Stimulated activated CD8-positive, alpha-beta memory T cell treated with anti-CD3 and anti-CD28 coated beads, Interleukin-4, amount 100 ng/mL, for 1 hour (primary cell): ENCODE measurements at places on chromosomes 7 and 10.

DNA sequence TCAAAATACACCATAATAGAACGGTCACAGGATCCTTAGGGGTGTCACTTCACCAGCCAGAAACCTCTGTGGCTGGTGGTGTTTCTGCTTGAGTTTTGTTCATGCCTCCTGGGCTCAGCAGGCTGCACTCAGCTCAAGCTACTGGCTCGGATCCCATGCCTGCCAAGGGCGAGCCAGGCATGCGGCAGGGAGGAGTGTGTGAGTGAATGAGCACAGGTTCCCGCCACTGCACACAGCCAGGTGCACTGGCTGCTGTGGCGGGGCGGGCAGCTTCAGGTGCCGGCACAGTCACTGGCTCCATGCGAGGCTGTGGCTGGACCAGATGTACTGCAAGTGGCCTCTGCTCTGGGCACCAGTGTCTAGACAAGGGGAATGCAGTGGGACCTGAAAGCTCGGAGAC is 29.5 kb downstream of the CLDN12 start:
- no peak for DNase-seq

DNA sequence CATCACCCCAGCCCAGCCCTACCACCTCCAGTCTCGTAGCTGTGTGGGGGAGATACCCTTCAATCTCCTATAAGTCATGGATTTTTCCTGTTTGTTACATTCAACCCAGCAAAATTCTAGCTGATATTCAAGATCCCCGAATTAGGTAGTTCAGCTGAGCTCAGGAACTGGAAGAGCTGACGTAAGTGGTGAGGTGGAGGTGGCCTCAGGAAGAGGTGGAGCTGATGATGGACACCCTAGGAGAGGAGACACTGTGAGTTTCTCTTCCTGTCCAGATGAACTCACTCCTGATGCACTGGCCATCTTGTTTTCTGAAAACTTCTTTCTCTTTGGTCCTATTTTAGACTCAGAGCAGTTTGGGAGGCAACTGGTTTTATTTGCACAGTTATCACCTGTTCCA is 90.5 kb upstream of the PITRM1 start:
- no peak for DNase-seq

GRCh38 chr7:20299647-20300312 is 30.9 kb upstream of the ITGB8 start:
- no peak for DNase-seq

- no peak for DNase-seq
These were observed 11.2 kb downstream of the SLC13A4 start for GRCh38 chr7:135716677-135717238.

- DNase-seq, result no peak
These were observed 69.0 kb upstream of the SAMD8 start for GRCh38 chr10:75042292-75042974.

GRCh38 chr10:52335665-52336064 is 21.6 kb downstream of the DKK1 start:
- no peak for DNase-seq

DNA sequence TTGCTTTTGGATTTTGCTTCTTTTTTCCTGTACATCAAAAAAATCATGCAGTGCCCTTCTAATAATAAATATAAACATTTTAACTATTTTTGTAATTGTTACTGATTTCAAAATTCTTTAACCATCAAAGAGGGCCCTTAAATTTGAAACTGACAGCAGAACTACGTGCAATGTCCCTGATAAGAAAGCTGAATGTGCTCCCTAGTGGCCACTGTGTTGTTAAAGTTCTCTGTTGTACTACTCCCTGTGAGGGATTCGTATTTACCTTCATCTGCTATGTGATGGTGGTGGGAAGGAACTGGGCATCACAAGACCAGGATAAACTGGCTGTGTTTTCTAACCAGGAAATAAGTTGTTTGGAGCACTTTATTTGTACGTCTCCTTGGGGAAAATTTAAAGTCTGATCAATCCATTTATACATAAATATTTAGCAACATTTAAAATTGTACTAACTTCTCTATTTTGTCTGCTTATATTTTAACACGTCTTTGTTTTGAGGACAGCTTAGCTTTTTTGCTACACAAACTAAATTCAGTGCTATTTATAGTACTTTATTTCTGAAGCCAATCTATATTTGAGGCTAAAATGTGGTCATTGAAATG is 322.4 kb downstream of the HGF start:
- DNase-seq, result no peak

DNA sequence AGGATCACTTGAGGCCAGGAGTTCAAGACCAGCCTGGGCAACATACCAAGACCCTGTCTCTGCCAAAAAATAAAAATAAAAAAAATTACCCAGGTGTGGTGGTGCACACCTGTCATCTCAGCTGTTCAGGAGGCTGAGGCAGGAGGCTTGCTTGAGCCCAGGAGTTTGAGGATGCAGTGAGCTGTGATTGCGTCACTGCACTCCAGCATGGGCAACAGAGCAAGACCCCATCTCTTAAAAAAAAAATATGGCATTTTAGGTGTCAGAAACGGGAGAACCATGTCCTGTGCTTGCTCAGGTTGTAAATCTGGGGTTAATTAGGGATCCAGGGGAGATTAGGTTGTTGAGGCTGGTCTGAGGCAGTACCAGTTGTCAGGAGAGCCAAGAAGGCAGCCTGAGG is 64.9 kb downstream of the GTF2IRD1 start:
- DNase-seq, result no peak

- DNase-seq, result no peak
These were observed 91.7 kb downstream of the ELFN1 start for GRCh38 chr7:1761774-1762173.

- no peak for DNase-seq
These were observed 13.0 kb downstream of the CD36 start for GRCh38 chr7:80651471-80651870.

DNA sequence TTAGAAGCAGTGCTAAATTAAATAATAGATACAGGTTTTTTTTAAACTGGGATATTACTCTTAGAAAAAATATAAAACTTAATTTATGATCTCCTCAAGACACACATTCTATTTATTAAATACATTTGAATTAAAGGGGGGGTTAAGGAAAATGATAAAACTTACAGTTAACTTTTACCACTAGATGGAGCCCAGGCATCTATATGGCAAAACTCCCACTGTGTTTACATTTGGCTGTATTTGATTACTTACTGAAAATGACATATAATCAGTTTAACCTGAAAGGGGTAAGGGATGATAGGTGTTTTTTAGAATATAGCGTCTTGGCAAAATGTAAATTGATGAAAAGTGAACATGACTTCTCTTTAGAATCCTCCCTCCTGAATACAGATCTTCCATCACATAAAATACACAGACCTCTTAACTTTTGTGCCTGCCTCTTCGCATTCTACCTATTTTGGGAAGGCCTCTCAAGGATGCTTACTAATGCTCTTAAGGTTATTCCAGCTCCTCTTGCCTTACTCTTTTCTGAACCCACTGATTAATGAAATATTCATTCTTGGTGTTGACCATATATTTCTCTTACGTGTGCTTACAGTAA is 235.7 kb downstream of the AGMO start:
- no peak for DNase-seq

DNA sequence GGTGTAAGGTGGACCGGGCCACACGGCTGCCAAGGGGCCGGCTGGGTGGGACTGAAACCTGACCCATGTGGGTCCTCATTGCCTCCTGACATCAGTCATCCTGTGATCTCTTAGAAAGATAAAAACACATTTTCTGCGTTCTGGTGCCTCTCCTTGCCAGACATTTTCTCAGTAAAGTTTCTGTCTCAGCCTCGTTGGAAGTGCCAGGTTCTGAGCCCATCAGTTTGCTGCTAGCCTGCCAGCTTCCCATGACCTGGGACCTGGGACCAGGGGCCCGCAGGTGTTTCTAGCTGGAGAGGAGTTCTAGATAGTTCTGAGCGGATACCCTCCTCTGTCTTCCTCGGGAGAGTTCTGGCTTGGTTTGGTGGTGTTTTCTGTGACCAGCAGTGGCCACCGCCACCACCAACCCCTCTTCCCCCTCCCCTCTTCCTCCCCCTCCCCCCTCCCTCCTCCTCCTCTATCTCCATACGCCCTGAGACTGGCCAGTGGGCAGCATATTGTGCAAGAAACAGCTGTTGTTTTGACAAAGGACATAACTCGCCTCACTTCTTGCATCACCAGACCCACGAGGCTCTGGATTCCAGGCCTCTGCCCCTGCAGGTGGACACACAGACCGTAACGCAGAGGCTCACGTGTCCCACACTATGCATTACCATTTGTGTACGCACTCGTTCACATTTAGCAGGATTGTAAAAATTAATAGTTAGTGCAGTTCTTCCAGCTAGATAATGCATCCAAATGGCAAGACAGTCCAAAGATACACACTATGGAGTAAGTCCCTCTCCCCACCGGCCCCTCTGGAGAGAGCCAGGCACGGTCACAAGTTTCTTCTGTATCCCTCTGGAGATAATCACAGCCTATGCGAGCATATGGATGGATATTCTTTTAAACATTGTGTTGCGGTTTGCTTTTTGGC is 94.6 kb downstream of the CUX1 start:
- no peak for DNase-seq

DNA sequence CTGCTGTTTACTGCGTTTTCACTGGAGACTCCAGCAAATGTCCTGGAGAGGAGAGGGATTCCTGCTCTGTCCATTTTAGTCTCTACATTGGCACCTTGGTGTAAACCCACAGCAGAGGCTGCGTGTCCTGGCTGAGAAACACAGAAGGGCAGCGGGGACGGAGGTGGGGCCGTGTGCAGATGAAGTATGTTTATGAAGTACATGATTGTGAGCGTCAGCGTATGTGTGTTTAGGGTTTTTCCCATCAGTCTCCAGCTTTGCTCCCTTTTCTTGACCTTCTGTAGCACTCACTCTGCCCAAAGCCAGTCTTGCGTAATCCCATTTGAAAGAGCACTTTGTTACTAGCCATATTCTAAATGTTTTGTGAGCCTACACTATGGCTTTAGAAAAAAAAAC is 750.7 kb upstream of the SORCS1 start:
- no peak for DNase-seq

GRCh38 chr7:93968911-93969620 is 35.1 kb downstream of the BET1 start:
- no peak for DNase-seq

- DNase-seq, result no peak
These were observed 355.6 kb downstream of the ETV1 start for GRCh38 chr7:13633857-13634256.

DNA sequence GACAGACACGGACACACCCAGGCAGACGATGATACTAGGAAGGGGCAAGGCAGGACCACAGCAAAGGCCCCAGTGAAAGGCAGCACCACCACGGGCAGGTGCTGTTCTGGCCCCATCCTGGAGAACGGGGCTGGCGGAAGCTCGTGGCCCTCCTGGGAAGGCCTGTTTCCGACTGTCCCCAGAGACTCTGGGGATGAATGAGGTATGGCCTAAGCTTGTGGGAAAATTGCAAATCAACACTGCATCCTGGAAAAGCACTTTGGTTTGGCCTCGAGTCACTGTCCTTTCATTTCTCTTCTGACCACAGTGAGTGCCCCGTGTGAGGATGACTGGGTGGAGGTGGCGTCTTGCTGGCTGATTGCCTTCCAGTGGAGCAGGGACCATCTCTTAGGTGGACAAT is 81.6 kb upstream of the ANLN start:
- DNase-seq, result no peak

DNA sequence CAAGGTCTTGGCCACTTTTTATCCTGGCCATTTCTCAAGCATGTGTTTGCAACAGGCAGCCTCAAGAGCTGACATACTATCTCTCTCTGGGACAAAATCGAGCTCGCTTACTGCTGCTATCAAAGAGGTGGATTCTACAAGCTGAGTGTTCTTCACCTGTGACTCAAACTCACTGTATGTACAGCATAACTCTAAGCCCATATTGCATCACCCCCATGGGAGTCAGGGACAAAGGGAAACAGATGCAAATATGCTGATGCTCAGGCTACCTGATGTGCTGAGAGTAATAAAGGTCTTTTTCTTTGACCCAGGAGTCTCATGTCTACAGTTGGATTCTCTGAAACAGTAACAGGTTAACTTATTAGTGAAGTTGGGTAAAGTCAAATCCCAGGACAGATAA is 45.2 kb downstream of the PCLO start:
- no peak for DNase-seq

DNA sequence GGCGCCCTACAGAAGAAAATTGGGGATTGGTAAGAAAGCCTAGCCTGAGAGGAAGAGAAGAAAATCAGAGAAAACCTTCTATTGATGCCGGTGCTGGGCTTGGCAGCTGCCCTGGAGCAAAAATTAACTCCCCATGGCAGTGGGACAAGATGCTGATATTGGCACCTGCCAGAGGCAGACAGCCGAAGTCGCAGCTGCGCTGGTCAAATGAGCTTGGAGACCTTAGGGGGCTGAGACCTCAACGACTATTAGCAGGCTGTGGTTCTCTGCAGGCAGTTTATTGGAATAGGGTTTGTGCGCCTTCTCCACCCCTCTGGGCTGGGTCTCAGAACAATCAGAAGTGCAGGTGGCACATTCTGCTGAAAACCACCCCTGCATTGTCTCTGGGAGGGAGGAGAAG is 213.7 kb downstream of the GFRA1 start:
- no peak for DNase-seq

- no peak for DNase-seq
These were observed 115.2 kb downstream of the PDE1C start for GRCh38 chr7:31955021-31955420.

DNA sequence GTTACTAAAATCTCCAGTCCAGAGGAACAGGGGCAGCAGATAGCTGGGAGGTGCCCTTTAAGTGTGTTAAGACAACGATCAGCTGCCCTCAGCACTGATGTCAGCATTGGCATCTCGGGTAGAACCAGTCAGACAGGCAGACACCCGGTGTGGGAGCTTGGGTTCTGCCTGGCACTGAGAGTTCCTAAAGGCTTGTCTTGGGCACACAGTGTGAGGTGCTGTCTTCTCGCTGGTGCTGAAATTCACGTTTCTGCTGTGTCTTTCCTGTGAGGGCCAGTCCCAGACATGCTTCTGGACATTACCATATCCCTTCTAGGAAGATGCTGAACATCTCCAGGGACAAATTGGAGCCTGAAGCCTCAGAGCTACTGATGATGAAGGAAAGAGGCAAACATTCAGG is 156.2 kb downstream of the DNAJB6 start:
- DNase-seq, result no peak

DNA sequence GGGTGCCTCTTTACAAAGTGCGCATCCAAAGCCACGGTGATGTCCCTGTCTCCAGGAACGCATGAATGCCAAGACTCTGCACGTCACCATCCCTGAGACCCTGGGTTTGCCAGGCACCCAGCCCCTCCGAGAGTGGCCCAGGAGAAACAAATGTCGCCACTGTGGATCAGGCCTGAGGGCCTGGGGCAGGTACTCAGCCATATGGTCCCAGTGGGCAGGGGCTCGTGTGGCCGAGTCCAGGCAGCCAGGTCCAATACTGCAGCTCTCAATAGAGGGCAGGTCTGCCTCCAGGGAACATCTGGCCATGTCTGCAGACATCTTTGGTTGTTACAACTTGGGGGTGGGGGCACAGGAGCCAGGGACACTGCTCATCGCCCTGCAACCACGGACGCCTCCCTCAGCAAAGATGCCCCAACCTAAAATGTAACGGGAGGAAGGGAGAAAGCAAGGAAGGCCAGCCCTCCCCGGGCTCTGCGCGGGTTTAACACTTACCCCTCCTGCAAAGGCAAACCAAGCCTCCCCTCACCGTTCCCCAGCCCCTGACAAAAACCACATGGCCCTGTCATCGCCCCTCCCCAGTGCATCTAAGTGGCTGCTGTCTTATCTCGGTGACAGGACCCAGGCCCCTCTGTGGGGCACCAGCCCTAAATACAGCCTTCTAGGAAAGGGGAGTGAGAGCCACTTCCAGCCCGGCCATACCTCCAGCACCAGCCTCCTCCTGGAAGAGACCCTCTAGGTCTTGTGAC is 10.3 kb upstream of the PAPOLB start:
- DNase-seq, result no peak

GRCh38 chr10:121927318-121927840 is 452 bp downstream of the ATE1 start:
- DNase-seq, result no peak

GRCh38 chr7:83732305-83732704 is 83.4 kb upstream of the SEMA3E start:
- DNase-seq, result no peak
